GM12865 (cell line): ENCODE measurements at places on chromosomes 2 and 18.
A peak's percentile ranks its signal among the peaks of the same experiment; 100 is the strongest.

- DNase-seq, result no peak
Measured at GRCh38 chr18:35508030-35508429, 10.3 kb upstream of the INO80C start.

GRCh38 chr2:133674433-133675331, 106.4 kb upstream of the NCKAP5 start:
- DNase-seq, result no peak

GRCh38 chr2:120345608-120346007, 328 bp upstream of the INHBB start:
- DNase-seq, result no peak

DNA sequence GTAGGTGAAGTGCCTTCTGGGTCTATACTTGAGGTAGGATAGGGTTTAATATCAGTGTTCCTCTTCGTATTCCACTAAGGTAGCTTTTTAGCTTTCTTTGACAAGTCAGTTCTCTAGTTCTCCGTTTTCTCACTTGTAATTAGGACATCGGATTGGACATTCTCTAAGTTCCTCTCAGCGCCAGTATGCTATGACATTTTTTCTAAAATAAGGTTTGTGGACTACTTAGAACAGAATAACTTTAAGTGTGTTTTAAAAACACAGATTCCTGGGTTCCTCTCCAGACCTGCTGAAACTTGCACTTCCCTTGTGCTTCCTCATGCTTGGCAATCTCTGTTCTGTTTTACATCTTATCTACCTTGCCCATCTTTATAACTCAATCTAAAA, 69.3 kb upstream of the YWHAQ start:
- DNase-seq, result no peak

- DNase-seq, result no peak
Measured at GRCh38 chr2:13010283-13010682, 293.5 kb downstream of the TRIB2 start.

DNA sequence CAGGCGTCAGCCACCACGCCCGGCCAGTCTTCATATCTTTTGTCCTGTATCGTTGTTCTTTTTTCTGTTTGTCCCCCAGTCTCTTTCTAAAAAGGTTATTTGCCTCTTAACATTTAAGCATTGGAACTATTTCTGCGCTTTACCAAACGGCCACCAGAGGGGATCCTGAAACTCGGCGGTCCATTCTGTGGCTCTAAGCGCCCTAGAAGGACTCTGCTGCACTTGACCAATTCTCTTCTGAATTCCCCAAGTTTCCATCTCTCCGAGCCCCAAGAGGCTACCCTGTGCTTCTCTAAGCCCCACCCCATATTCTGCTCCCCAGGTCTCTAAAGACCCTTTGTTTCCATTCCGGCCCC, 33.1 kb upstream of the REG3G start:
- no peak for DNase-seq

- DNase-seq, result no peak
Measured at GRCh38 chr2:177691177-177691576, 298.6 kb downstream of the AGPS start.

DNA sequence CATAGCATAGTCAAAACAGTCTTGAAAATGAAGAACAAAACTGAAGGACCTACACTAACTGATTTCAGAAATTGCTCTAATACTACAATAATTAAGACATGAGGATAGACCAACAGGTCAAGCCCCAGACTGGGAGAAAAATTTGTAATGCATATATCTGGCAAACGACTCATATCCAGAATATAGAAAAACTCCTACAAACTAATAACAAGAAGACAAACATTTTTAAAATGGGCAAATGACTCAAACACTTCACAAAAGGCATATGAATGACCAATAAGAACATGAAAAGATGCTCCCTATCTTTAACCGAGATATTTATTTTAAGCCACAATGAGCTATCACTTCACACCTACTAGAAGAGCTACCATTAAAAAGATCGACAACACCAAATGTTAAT, 14.2 kb downstream of the TGFBRAP1 start:
- DNase-seq, result peak; percentile 57
